ENCODE measurements at places on chromosomes 5 and 9.
A peak's percentile ranks its signal among the peaks of the same experiment; 100 is the strongest.

- H3K36me3 ChIP-seq = peaks cover 23% of the 10 kb centered on the region
- no peaks in the 10 kb centered on the region for H3K27me3 ChIP-seq
- H3K27ac ChIP-seq = no peak overlapping the region
- no peak overlapping the region for H3K4me3 ChIP-seq
- H3K4me1 ChIP-seq = no peaks in the 10 kb centered on the region
Measured at GRCh38 chr5:71573591-71573990, 13.5 kb upstream of the MCCC2 start.

GRCh38 chr5:161546470-161547301, at the start of gene GABRB2:
Gene GABRB2 (minus strand): TSS chr5:161546725. CDS start chr5:161546643, 82 bp downstream.
- H3K27me3 ChIP-seq = peaks cover 26% of the 10 kb centered on the region

- H3K27me3 ChIP-seq = no peaks in the 10 kb centered on the region
- no peaks in the 10 kb centered on the region for H3K4me1 ChIP-seq
- H3K27ac ChIP-seq = no peak overlapping the region
- H3K4me3 ChIP-seq = no peak overlapping the region
- no peaks in the 10 kb centered on the region for H3K36me3 ChIP-seq
- DNase-seq = no peak
Measured at GRCh38 chr9:16499892-16500291, 370.6 kb downstream of the BNC2 start.

- no peaks in the 10 kb centered on the region for H3K27me3 ChIP-seq
- H3K4me1 ChIP-seq = no peaks in the 10 kb centered on the region
- no peaks in the 10 kb centered on the region for H3K36me3 ChIP-seq
- no peak for DNase-seq
- H3K4me3 ChIP-seq = no peak overlapping the region
- H3K27ac ChIP-seq = no peak overlapping the region
Measured at GRCh38 chr5:107266100-107266499, 404.6 kb downstream of the EFNA5 start.

GRCh38 chr9:84781931-84782866, 112.7 kb downstream of the NTRK2 start:
- no peak for DNase-seq
- no peak overlapping the region for H3K4me3 ChIP-seq
- no peak overlapping the region for H3K27ac ChIP-seq
- H3K27me3 ChIP-seq = peaks cover 4% of the 10 kb centered on the region
- no peaks in the 10 kb centered on the region for H3K36me3 ChIP-seq

- DNase-seq = no peak
- H3K27ac ChIP-seq = no peak overlapping the region
- H3K4me1 ChIP-seq = no peaks in the 10 kb centered on the region
Measured at GRCh38 chr9:75360252-75360651, 271.9 kb downstream of the OSTF1 start.

DNA sequence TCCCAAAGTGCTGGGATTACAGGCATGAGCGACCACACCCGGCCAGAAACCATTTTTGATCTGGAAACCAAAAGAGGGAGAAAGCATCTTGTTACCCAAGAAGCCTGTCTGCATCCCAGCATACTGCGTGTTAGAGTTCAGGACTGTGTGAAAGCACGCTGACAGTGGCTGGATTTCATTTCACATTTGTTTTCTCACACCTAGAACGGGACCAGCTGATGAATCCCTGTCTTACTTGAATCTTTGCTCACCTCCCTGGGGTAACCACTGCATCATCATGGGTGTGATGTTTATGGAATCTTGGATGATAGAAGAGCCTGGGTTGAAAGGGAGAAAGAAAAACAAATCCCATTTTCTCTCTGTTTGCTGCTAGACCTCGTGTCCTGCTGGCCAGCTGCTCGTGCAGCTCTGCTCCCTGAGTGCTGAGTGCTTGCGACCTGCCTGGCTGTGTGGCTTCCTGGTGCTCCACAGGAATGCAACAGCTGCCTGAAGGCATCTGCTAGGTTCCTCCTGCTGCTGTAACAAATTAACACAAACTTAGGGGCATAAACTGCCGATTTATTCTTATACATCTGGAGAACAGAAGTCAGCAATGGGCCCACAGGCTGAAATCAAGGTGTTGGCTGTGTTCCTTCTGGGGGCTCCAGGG, 378.3 kb upstream of the DAP start:
- no peak for DNase-seq
- no peak overlapping the region for H3K27ac ChIP-seq
- H3K4me1 ChIP-seq = no peaks in the 10 kb centered on the region
- peaks cover 8% of the 10 kb centered on the region for H3K27me3 ChIP-seq
- no peak overlapping the region for H3K4me3 ChIP-seq

- no peaks in the 10 kb centered on the region for H3K36me3 ChIP-seq
- no peak for DNase-seq
- H3K27me3 ChIP-seq = no peaks in the 10 kb centered on the region
- H3K27ac ChIP-seq = no peak overlapping the region
- H3K4me1 ChIP-seq = no peaks in the 10 kb centered on the region
Measured at GRCh38 chr9:92483627-92484545, 1.6 kb upstream of the ASPN start.

DNA sequence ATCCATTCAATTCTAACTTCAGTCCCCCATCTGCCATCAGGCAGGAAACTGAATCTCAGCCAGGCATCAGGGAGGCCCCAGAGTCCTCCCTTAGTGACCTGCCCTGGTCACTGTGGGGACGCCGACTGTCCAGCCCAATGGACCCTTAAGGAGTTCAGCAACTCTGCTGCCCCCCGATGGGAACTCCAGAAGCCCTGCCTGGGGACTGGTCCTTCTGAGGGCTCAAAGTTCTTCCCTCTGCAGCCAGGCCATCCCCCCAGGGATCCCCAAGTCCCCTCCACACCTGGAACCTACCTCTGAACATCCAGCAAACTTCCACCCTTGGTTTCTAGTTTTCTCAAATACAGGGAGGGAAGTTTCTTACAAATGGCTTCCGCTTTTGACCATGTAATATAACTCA, 76.8 kb downstream of the UBE2QL1 start:
- peaks cover 23% of the 10 kb centered on the region for H3K27me3 ChIP-seq
- no peak for DNase-seq
- no peak overlapping the region for H3K27ac ChIP-seq
- H3K36me3 ChIP-seq = no peaks in the 10 kb centered on the region
- H3K4me1 ChIP-seq = no peaks in the 10 kb centered on the region

DNA sequence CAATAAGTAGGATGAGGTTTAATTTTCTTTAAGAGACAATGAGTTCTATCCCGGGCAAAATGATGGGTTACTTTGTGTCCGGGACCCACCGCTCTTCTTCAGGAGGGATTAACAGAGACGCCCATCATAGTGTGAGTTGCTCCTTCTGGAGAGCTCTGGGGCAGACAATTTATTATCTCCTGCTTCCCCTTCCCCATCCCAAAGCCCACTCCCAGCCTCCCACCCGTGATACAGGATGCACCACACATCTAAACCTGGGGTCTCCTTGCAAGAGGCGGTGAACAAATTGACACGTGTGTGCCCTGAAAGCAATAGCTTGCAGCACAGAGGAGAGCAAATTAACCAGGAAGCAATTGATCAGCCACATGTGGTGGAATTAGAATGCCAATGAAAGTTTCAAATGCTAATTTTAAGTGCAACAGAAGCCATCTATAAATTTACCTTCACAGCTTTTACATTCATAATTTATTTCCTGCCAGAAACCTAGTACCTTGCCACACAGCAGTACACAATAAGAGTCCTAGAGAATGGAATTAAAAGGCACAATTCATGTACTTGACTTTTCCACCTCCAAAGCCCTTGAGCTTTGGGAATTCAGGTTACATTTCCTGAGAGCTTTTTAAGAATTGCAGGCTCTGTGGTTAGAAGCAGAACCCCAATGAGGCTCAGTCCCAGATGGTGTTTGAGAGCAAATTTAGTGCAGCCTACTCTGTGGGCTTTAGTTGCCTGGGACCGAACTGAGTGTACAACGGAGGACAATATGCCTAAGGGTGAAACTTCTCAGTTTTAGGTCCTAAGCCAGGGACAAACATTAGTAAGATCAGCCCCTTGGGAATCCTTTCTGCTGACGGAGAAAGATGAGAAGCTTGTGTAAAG, 399.6 kb downstream of the MED10 start:
- no peaks in the 10 kb centered on the region for H3K4me1 ChIP-seq
- no peak for DNase-seq
- H3K4me3 ChIP-seq = no peak overlapping the region
- H3K36me3 ChIP-seq = no peaks in the 10 kb centered on the region
- H3K27ac ChIP-seq = no peak overlapping the region
- H3K27me3 ChIP-seq = peaks cover 22% of the 10 kb centered on the region

GRCh38 chr9:129597355-129598088, 23.4 kb downstream of the C9orf50 start:
- peaks cover 12% of the 10 kb centered on the region for H3K4me1 ChIP-seq
- no peak overlapping the region for H3K27ac ChIP-seq

- peak overlapping the region; percentile 93 for H3K4me3 ChIP-seq
- peaks cover 13% of the 10 kb centered on the region for H3K4me1 ChIP-seq
- H3K27me3 ChIP-seq = peaks cover 13% of the 10 kb centered on the region
- no peak for DNase-seq
Measured at GRCh38 chr9:14321517-14322130, 7.7 kb upstream of the NFIB start.

DNA sequence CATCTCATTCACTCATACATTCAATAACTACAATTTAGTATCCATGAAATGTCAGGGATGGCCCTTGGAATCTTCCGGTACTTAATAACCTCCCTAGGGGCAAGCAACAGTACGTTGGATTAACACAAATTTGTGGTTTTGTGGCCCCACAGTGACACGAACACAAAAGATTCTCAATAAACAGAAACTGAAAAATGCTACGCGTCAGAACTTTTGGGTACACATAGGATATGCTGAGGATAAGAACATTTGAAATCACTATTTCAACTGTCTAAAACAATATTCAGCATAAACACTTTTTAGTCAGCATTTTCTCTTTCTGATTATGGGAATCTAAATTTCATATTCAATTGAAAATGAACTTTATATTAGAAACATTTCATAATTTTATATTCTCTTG, 107.0 kb upstream of the GPR151 start:
- H3K27me3 ChIP-seq = peaks cover 2% of the 10 kb centered on the region
- H3K4me1 ChIP-seq = no peaks in the 10 kb centered on the region
- DNase-seq = no peak

- no peak overlapping the region for H3K27ac ChIP-seq
- no peaks in the 10 kb centered on the region for H3K27me3 ChIP-seq
- H3K36me3 ChIP-seq = peaks cover 26% of the 10 kb centered on the region
- DNase-seq = no peak
- H3K4me3 ChIP-seq = no peak overlapping the region
- no peaks in the 10 kb centered on the region for H3K4me1 ChIP-seq
Measured at GRCh38 chr5:55415071-55415470, 107.3 kb downstream of the MTREX start.

DNA sequence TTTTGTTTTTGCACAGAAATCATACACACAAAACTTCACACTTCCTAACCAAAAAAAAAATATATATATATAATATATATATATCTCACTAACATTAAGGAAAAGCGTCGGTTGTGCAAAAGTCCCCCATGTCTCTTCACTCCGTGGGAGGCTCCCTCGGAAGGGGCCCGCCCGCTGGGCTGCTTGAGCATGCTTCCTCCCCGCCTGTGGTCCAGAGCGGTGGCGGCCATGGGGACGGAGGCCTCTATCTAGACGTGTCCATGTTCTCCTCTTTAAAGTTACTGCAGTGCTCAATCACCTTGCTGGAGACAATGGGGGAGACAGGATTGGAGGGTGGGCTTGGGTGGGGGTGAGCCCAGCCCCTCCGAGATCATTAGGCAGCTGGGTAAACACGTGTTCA, 7.2 kb upstream of the ZDHHC12 start:
- H3K4me1 ChIP-seq = peaks cover 6% of the 10 kb centered on the region
- no peak for DNase-seq
- H3K27ac ChIP-seq = no peak overlapping the region
- H3K27me3 ChIP-seq = no peaks in the 10 kb centered on the region
- peaks cover 11% of the 10 kb centered on the region for H3K36me3 ChIP-seq

DNA sequence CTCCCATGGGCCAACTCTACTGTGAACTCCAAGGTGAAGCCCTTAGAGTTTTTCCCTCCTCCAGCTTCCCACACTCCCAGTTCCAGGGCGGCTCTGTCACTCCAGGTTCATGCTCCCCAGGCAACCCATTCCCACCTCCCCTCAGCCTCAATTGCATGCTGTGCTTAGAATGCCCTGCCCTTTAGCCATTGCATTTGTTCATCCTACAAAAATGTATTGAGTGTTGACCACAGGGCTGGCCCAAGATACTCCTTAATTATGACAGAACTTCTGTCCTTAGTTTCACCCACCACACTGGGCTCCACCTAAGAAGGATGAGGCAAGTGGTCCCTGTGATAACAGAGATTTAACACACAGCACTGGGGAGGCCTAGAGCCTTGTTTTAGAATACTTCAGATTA, 236.1 kb downstream of the ADAMTSL1 start:
- no peak for DNase-seq
- no peak overlapping the region for H3K4me3 ChIP-seq
- no peaks in the 10 kb centered on the region for H3K4me1 ChIP-seq
- no peak overlapping the region for H3K27ac ChIP-seq
- H3K27me3 ChIP-seq = no peaks in the 10 kb centered on the region
- no peaks in the 10 kb centered on the region for H3K36me3 ChIP-seq

- H3K27me3 ChIP-seq = no peaks in the 10 kb centered on the region
- DNase-seq = no peak
- no peak overlapping the region for H3K4me3 ChIP-seq
- H3K4me1 ChIP-seq = no peaks in the 10 kb centered on the region
- H3K27ac ChIP-seq = no peak overlapping the region
Measured at GRCh38 chr9:78982849-78983248, 588.9 kb upstream of the TLE4 start.

- H3K36me3 ChIP-seq = no peaks in the 10 kb centered on the region
- no peak for DNase-seq
- H3K4me1 ChIP-seq = no peaks in the 10 kb centered on the region
Measured at GRCh38 chr5:151892393-151892792, 32.3 kb downstream of the GLRA1 start.

- no peaks in the 10 kb centered on the region for H3K36me3 ChIP-seq
- H3K4me1 ChIP-seq = no peaks in the 10 kb centered on the region
- no peak for DNase-seq
- no peak overlapping the region for H3K27ac ChIP-seq
Measured at GRCh38 chr9:116070256-116070914, 83.2 kb upstream of the PAPPA start.

GRCh38 chr5:142626099-142626498, 59.8 kb downstream of the FGF1 start:
- no peaks in the 10 kb centered on the region for H3K36me3 ChIP-seq
- no peak overlapping the region for H3K4me3 ChIP-seq
- peaks cover 2% of the 10 kb centered on the region for H3K4me1 ChIP-seq
- H3K27me3 ChIP-seq = peaks cover 5% of the 10 kb centered on the region

- no peak overlapping the region for H3K4me3 ChIP-seq
- H3K27me3 ChIP-seq = no peaks in the 10 kb centered on the region
- H3K27ac ChIP-seq = no peak overlapping the region
- H3K36me3 ChIP-seq = no peaks in the 10 kb centered on the region
- no peak for DNase-seq
- no peaks in the 10 kb centered on the region for H3K4me1 ChIP-seq
Measured at GRCh38 chr5:36552651-36553393, 53.6 kb upstream of the SLC1A3 start.

- no peaks in the 10 kb centered on the region for H3K36me3 ChIP-seq
- no peaks in the 10 kb centered on the region for H3K27me3 ChIP-seq
- no peak overlapping the region for H3K27ac ChIP-seq
- DNase-seq = no peak
- no peak overlapping the region for H3K4me3 ChIP-seq
Measured at GRCh38 chr9:17843236-17843635, 264.4 kb downstream of the SH3GL2 start.

- no peaks in the 10 kb centered on the region for H3K27me3 ChIP-seq
- DNase-seq = no peak
- no peaks in the 10 kb centered on the region for H3K4me1 ChIP-seq
- peaks cover 51% of the 10 kb centered on the region for H3K36me3 ChIP-seq
- no peak overlapping the region for H3K4me3 ChIP-seq
Measured at GRCh38 chr5:128155776-128156175, 72.2 kb downstream of the SLC12A2 start.

All from memory B cell (primary cell).